A549 treated with DMSO at 1 μM for 4 hours (cell line): ENCODE measurements at places on chromosomes 12 and 14. TPM values are rescaled to one million over a fixed set of nuclear protein-coding genes. Genes with fewer than 3 reads are reported as not detected.

The IKZF4 gene
- 2.5 to 3.0 TPM (median 2.8 TPM) in 5 replicates for total RNA-seq

The NANOG gene
- total RNA-seq = not detected in 5 replicates

The HSPA2 gene
- total RNA-seq = 37.8 to 53.8 TPM (median 41.6 TPM) in 5 replicates

The ZNF140 gene
- total RNA-seq = 9.0 to 11.3 TPM (median 10.0 TPM) in 5 replicates

The NOVA1 gene
- total RNA-seq = 4.5 to 6.7 TPM (median 5.2 TPM) in 5 replicates

The POU6F1 gene
- total RNA-seq = 0.83 to 1.9 TPM (median 1.5 TPM) in 5 replicates

The USP44 gene
- total RNA-seq = 0.07 to 0.18 TPM (median 0.17 TPM) in 5 replicates

The KRT4 gene
- total RNA-seq = 2.7 to 4.0 TPM (median 3.3 TPM) in 5 replicates

The POLE gene
- total RNA-seq = 42.9 to 49.3 TPM (median 45.1 TPM) in 5 replicates

The GPR65 gene
- not detected in 5 replicates for total RNA-seq

The TMEM30B gene
- total RNA-seq = 0.12 to 0.26 TPM (median 0.20 TPM) in 5 replicates

The VEZT gene
- total RNA-seq = 60.3 to 76.0 TPM (median 73.5 TPM) in 5 replicates

The SCNN1A gene
- 3.9 to 5.3 TPM (median 4.0 TPM) in 5 replicates for total RNA-seq

The LMNTD1 gene
- not detected in 5 replicates for total RNA-seq

The GRIP1 gene
- total RNA-seq = 2.1 to 3.3 TPM (median 2.8 TPM) in 5 replicates

The SMCO2 gene
- total RNA-seq = 0.17 to 0.44 TPM (median 0.36 TPM) in 3 of 5 replicates, not detected in the others

The IFT43 gene
- 36.9 to 40.3 TPM (median 38.7 TPM) in 5 replicates for total RNA-seq

The TAPBPL gene
- 2.8 to 4.5 TPM (median 3.7 TPM) in 5 replicates for total RNA-seq

The GNPTAB gene
- 13.6 to 17.8 TPM (median 16.0 TPM) in 5 replicates for total RNA-seq

The ANKS1B gene
- 0.49 to 1.1 TPM (median 0.57 TPM) in 5 replicates for total RNA-seq

The TMEM233 gene
- total RNA-seq = 0.02 to 0.14 TPM (median 0.11 TPM) in 5 replicates

The ACTR6 gene
- total RNA-seq = 20.5 to 32.5 TPM (median 27.1 TPM) in 5 replicates

The GPRC5D gene
- total RNA-seq = not detected in 5 replicates

The CPM gene
- 8.1 to 13.4 TPM (median 11.5 TPM) in 5 replicates for total RNA-seq

The FSCB gene
- total RNA-seq = not detected in 5 replicates

The PTPRO gene
- total RNA-seq = 0.05 to 0.08 TPM in 2 of 5 replicates, not detected in the others

The ASCL1 gene
- 0.03 TPM in 2 of 5 replicates, not detected in the others for total RNA-seq

The KCNC2 gene
- not detected in 5 replicates for total RNA-seq

The ENO2 gene
- 37.1 to 44.4 TPM (median 42.7 TPM) in 5 replicates for total RNA-seq

The TMCC3 gene
- 1.0 to 1.5 TPM (median 1.3 TPM) in 5 replicates for total RNA-seq

The NOXRED1 gene
- total RNA-seq = 0.07 to 0.14 TPM (median 0.13 TPM) in 3 of 5 replicates, not detected in the others

The KRT82 gene
- not detected in 5 replicates for total RNA-seq

The PLXNC1 gene
- total RNA-seq = 0.07 to 0.23 TPM (median 0.07 TPM) in 4 of 5 replicates, not detected in the other

The SELPLG gene
- 0.94 to 1.3 TPM (median 1.0 TPM) in 5 replicates for total RNA-seq

The VWF gene
- 0.14 to 0.46 TPM (median 0.26 TPM) in 5 replicates for total RNA-seq

The PZP gene
- not detected in 5 replicates for total RNA-seq

The ADAM20 gene
- 0.03 to 0.04 TPM in 2 of 5 replicates, not detected in the others for total RNA-seq

The PPFIA2 gene
- 0.03 TPM in 1 of 5 replicates, not detected in the others for total RNA-seq

The ACOT6 gene
- not detected in 5 replicates for total RNA-seq

The RTN1 gene
- total RNA-seq = not detected in 5 replicates

The PELI2 gene
- total RNA-seq = 0.83 to 1.7 TPM (median 1.3 TPM) in 5 replicates

The CEBPE gene
- total RNA-seq = 0.05 to 0.06 TPM in 2 of 5 replicates, not detected in the others
